ENCODE measurements at places on chromosomes 2 and 18. TPM values are rescaled to one million over a fixed set of nuclear protein-coding genes. Genes with fewer than 3 reads are reported as not detected.

The KLF11 gene
- 31.4 TPM for total RNA-seq

GRCh38 chr18:36757081-36757480 is 71.7 kb downstream of the TPGS2 start:
- no peak for DNase-seq
- no peaks in the 10 kb centered on the region for H3K36me3 ChIP-seq
- no peak overlapping the region for H3K27ac ChIP-seq
- H3K4me1 ChIP-seq = peaks cover 25% of the 10 kb centered on the region
- no peak overlapping the region for H3K4me3 ChIP-seq

The SULT6B1 gene
- not detected for total RNA-seq

DNA sequence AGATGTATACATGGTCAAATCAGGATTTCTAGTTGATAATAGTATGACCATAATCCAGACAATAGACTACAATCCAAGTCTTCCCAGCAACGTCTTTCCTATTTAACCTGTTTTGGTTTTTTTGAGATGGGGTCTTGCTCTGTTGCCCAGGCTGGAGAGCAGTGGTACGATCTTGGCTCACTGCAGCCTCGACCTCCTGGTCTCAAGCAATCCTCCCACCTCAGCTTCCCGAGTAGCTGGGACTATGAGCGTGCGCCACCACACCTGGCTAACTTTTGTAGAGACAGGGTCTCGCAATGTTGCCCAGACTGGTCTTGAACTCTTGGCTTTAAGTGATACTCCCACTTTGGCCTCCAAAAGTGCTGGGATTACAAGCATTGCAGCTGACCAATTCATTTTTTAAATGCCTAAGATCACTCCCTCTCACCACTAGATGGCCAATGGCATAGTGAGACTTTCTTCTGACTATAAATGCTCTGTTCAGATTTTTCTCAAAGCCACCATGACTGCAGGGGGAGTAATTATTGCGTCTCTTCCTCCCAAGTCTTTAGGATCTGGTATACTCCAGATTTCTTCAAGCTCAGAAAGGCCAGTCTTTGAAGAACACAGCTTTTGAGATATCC is 47.6 kb downstream of the HNRNPLL start:
- no peaks in the 10 kb centered on the region for H3K27me3 ChIP-seq
- H3K4me1 ChIP-seq = no peaks in the 10 kb centered on the region
- DNase-seq = no peak
- no peak overlapping the region for H3K4me3 ChIP-seq
- no peak overlapping the region for H3K27ac ChIP-seq
- peaks cover 22% of the 10 kb centered on the region for H3K36me3 ChIP-seq

- H3K27me3 ChIP-seq = no peaks in the 10 kb centered on the region
- no peaks in the 10 kb centered on the region for H3K4me1 ChIP-seq
- H3K36me3 ChIP-seq = no peaks in the 10 kb centered on the region
- H3K27ac ChIP-seq = no peak overlapping the region
- DNase-seq = no peak
- H3K4me3 ChIP-seq = no peak overlapping the region
Observed at GRCh38 chr2:167013227-167013626, 124.9 kb downstream of the XIRP2 start.

Data from heart right ventricle (tissue), 16 donors.